Right renal pelvis (tissue), 4 donors: ENCODE measurements at places on chromosomes 5 and 9.

GRCh38 chr5:173498286-173498685 lies 118.2 kb downstream of the BOD1 start:
- DNase-seq, result peak; percentile 5

DNA sequence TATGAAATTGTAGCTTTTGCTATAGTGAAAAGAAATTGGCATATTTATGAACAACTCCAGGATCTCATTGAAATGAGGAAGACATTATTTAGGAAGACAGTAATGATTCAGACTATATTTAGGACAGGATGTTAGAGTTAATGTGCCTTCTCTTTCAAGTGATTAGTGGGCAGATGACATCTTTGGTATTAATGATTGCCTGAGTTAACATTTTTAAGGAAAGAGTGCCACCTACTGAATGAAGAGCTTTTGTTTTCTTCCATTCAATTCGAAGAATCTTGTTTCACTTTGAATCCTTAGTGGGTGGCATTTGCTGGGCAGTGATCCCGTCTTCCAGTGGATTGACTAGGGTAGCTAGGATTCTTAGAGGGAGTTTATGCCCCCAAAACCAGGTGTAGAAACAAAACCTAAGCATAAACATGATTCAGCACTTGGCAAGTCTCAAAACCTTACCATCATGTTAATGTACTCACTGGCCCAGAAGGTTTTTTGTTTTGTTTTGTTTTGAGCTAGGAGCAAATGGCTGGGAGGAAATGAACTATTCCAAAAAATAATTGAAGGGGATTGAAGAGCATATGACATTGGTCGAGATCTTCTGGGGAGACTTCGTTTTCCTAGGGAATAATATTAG lies 23.2 kb downstream of the MAP3K1 start:
- DNase-seq, result no peak

DNA sequence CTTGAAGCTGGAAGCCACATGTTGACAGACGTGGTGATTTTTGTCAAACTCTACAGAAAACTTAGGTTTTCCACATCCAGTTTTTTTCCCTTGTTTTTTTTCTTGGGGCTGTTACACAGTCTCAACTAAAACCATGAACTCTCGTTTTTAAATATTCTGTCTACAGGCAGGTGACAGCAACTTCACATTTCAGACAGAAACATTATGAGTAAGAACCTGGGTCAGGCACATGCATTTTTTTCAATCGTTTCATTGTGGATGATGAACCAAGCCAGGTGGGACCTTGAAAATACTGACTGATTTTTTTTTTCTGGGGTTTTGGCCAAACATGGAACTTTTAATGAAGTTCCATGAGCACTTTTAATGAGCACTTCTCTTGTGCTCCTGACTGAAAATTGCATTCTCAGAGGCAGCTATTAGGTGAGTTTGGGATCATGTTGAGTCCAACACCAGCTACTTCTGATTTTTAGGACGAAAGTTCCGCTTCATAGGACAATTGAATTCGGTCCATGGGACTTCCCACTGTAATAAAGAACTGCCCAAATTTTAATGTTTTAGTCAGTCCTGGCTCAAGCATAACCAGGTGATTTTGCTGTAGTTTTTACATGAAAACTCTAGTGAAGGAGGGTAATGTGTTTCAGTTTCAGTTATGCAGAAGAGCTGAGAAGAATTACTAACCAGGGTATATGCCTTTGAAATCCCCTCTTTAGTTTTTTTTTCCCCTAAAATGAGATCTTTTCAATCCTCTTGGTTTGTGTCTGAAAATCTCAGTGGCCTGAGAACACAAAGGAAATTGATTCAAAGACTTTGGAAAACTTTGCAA lies 93.2 kb upstream of the ADAMTS16 start:
- no peak for DNase-seq

DNA sequence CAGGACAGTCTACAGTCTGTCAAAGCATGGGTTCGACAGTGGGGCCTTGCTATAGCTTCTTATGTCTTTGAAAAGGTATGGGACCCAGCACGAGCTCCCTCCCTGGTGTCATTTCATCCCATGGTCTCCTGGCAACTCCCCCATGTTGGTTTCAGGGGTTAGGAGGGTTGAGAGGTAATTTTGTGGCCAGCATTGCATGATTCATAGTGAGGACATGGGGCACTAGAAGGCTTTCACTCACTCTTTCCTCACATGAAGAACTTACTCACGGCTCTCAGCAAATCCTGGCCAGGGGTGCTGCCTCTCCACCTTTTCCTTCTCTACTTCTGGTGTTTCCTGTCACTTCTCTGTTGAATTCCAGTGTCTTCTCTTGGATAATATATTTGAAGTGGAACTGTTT lies 134.7 kb upstream of the TNPO1 start:
- DNase-seq, result no peak

GRCh38 chr5:159978358-159978757 lies 30.6 kb upstream of the TTC1 start:
- DNase-seq, result no peak

DNA sequence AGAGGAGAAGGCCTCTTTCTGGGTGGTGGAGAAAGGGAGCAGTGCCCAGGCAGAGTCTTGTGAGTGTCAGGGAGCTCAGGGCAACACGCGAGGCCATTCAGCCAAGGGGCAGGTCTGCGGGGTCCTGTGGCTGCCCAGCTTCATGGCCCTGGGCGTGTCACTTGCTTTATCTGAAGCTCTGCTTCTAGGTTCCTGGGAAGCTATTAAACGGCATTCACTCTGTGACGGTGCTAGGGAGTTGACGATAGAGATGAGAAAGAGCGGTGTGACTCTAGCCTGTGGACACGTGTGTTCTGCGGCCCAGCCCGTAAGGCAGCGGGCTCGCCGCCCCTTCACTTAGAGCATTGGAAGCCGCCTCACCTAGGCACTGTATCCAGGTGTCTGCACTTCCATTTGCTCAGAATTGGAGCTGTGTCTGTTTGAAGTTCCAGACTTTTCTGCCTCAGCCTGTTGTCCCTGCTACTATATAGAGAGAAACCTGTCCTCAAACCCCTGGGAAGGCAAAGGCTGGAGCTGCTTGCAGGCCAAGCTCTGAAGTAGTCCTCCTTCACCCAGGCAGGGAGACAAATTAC lies 88.3 kb downstream of the PHF2 start:
- no peak for DNase-seq

GRCh38 chr5:95806687-95807086 lies 15.8 kb downstream of the GLRX start:
- no peak for DNase-seq

DNA sequence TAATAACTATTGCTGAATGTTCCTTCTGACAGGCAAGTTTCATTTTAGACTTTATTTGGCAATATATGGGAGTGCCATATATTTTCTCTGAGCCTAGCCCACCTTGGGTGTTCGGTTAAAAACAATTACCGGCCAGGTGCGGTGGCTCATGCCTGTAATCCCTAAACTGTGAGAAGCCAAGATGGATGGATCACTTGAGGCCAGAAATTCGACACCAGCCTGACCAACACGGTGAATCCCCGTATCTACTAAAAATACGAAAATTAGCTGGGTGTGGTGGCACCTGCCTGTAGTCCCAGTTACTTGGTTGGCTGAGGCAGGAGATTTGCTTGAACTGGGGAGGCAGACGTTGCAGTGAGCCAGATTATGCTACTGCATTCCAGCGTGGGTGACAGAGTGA lies 47.9 kb downstream of the TNFSF15 start:
- DNase-seq, result no peak

GRCh38 chr5:16483361-16483760 lies 17.8 kb upstream of the ZNF622 start:
- DNase-seq, result no peak

GRCh38 chr9:93668261-93668871 lies 92.0 kb downstream of the PHF2 start:
- DNase-seq, result no peak

GRCh38 chr5:139647506-139648204 lies 494 bp upstream of the CXXC5 start:
- no peak for DNase-seq

DNA sequence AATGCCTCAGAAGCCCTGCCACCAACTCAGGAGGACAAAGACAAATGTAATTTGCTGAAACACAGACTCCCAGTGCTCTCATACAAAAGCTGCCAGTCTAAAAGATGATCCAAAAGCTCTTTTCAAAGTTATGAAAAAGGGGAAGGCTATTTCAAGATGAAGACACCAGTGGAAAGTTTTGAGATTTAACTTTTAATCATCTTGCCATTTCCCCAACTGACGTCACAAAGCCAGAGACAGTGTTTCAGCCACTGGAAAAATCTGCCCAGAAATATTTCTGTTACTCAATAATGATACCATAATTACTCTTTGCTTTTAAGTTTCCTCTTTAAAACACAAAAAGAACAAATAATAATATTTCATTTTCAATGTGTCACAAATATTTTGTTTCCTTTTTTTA lies 20.9 kb downstream of the ENG start:
- no peak for DNase-seq

- no peak for DNase-seq
Measured at GRCh38 chr5:126428421-126428820, 5.2 kb downstream of the GRAMD2B start.

DNA sequence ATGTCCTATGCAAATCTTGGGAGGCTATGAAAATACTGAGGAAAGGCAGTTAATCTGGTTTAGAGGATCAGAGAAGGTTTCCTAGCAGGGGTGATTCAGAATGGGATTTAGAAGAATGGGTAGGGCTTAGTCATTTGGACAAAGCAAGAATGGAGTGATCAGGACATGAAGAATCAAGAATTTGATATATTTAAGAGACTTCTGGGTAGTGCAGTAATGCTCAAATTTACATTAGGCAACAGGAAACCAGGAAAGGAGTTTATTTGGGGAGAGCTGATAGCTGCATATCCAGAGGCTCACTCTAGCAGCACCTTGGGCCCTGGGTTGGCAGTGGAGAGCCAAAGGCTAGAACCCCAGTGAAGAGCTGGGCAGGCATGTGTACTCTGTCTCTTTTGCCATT lies 78.9 kb upstream of the PAPPA start:
- no peak for DNase-seq

DNA sequence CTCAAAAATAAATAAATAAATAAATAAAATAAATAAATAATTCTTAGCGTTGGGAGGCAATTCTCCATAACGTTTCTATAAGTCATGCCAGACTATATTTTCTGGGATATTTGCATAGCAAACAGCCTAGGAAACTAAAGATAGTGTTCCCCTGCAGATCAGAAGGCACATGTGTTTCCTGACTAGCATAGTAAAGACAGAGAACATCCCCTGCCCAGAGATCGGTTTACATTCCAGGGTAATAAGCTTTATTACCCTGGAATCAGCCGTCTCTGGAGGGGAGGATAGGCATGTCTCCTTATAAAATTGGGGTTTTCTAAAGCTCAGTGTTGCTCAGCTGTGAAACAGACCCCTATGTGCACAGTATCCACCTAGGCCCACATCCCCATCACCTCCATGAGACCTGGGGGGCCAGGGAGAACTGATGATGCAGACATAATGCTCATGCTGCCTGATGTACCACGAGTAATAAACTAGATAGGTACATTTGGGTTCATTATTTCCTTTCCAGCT lies 36.9 kb upstream of the IFNK start:
- DNase-seq, result no peak

DNA sequence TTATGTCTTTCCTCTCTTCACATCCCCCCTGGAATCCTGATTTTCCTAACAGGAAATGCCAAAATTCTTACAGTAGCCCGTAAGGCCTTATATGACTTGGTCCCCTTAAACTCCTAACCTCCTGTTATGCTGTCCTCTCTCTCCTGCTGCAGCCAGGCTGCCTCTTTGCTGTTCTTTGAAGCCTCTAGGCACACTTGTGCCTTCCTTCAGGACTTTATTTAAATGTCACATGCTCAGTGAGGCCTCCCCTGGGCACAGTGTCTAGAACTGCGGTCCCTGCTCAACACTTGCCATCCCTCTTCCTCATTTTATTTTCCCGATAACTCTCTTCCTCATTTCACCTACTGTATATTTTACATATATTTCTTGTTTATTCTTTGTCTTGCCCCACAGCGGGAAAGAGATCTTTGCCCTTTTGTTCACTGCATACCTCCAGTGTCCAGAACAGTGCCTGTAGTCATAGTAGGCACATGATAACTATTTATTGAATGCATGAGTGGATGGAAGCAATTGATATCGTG lies 5.5 kb upstream of the SHB start:
- DNase-seq, result no peak

GRCh38 chr5:51225789-51226742 lies 157.2 kb upstream of the ISL1 start:
- no peak for DNase-seq

GRCh38 chr5:74085186-74085585 lies 459.2 kb downstream of the ARHGEF28 start:
- DNase-seq, result no peak

- DNase-seq, result no peak
Measured at GRCh38 chr5:138989720-138990119, 114.6 kb upstream of the LRRTM2 start.

- DNase-seq, result no peak
Measured at GRCh38 chr5:149588936-149589335, 7.6 kb downstream of the ARHGEF37 start.

DNA sequence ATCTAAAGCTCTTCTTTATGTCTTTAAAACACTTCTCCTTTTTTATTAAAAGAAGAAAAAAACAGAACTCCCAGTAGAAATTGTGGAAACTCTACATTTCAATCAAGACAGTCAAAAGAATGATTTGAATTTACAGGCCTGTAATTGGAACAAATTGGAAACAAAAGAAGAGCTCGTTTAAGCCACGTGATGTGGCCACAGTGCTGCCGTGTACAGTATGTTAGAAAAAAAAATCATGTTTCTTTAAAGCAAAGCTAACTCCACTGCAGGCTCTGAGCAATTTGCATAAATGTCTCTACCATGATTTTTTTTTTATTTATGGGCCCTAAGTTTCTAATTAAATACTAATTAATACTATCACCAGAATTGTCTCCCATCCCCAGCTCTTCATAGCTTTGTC lies 325.6 kb downstream of the ZSWIM6 start:
- no peak for DNase-seq

GRCh38 chr5:17185773-17186172 lies 31.7 kb upstream of the BASP1 start:
- no peak for DNase-seq

GRCh38 chr9:73093740-73094379 lies 57.8 kb upstream of the ANXA1 start:
- no peak for DNase-seq

- no peak for DNase-seq
Measured at GRCh38 chr5:98794001-98794400, 20.5 kb downstream of the RGMB start.

DNA sequence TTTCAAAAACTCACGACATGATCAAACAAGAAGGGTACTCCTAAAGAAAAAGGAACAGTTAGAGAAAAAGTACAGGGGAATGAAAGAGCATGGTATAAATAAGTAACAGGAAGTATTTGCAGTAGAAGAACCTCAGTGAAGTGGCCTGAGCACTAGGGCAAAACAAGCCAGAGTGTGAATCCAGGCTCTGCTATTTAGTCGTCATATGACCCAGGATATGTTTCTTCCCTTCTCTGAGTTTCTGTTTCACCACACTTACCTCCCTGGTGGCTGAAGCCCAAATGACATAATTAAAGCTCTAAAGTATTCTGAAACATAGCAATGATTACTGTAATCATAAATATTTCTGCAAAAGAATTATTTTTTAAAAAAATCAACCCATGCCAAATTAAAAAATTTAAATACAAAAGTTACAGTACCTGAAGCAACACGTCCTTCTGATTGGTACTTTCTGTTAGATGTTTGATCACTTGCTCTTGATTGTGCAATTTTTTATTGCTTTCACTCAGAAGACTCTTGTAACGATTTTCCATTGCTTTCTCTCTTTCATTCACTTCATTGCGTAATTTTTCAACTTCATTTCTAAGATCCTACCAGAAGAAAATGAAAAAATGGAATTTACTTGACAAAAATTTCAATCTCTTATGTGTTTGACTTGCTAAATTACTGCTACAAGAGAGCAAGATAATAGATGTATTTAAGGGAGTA lies 88.9 kb downstream of the CDK5RAP2 start:
- DNase-seq, result no peak
